NCI-H82 (cell line): ENCODE measurements at places on chromosomes 7 and 10.
A peak's percentile ranks its signal among the peaks of the same experiment; 100 is the strongest.

DNA sequence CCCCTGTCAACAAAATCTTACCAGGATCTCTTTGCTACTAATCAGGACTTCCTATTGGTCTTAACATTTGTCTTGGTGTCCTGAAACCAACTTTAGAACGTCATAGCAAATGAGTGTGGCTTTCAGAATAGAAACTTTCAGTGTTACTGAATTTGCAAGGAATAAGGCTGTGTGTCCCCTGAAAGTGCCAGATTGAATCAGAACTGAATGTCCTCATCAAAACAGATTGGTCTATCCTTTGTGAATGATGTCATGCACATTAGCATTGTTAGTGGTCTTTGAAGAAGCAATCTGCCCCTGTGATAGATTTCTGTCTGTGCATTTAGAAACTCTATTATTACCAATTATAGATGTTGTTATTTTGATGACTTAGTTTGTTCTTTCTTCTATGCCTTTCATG, 119.9 kb downstream of the AGMO start:
- no peak for DNase-seq

DNA sequence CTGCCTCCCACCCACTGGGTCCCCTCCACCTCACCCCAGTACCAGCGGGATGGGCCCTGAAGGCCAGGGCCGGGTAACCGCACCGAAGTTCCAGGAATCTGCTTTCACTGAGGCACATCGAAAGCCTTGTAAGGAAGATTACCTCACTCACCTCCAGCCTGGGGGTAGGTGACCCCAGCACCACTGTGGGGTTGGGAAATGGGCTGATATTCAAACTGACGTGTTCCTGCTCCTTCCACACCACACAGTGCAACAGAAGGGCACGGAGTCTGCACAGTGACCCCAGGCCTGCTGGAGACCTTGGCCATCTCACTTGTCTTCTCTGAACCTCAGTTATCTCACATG, 29.8 kb downstream of the NPS start:
- no peak for DNase-seq

DNA sequence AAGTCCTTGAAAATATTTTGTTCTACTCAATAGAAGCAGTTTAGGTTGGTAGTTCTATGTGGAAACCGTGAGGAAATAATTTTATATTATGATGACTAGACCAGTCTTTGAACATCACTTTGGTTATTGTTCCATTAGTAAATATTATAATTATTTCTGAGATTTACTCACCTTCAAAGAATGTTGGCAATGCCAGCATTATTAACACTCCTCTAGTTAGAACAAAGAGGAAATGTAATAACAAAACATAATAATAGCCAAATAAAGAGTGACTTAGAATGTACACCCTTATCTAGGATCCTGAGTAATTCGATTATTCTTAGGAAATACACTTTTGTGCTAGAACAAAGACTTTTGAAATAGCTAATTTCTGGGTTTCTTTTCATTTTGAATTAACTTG, 121.1 kb downstream of the CFTR start:
- no peak for DNase-seq

- no peak for DNase-seq
Observed at GRCh38 chr10:118012952-118013525, 33.7 kb downstream of the RAB11FIP2 start.

DNA sequence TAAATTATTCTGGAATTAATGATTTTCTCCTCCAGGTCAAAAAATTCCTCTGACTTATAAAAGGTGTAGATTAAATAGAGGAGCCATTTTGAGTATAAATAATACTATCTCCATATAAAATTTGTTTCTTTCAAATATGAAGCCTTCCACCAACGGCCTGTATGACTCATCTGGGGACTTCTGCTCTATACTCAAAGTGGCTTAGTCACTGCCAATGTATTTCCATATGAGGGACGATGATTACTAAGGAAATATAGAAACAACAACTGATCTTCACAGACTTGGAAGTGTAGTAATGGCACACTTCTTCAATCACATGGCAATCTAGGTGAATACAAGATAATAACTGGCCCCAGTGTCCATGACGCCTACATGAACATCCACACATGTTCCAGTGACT, 335.6 kb upstream of the HGF start:
- DNase-seq = no peak

- peak; percentile 71 for DNase-seq
Observed at GRCh38 chr10:111432588-111432987, 355.8 kb downstream of the ADRA2A start.

- DNase-seq = no peak
Observed at GRCh38 chr10:131745591-131745990, 155.2 kb upstream of the PPP2R2D start.

DNA sequence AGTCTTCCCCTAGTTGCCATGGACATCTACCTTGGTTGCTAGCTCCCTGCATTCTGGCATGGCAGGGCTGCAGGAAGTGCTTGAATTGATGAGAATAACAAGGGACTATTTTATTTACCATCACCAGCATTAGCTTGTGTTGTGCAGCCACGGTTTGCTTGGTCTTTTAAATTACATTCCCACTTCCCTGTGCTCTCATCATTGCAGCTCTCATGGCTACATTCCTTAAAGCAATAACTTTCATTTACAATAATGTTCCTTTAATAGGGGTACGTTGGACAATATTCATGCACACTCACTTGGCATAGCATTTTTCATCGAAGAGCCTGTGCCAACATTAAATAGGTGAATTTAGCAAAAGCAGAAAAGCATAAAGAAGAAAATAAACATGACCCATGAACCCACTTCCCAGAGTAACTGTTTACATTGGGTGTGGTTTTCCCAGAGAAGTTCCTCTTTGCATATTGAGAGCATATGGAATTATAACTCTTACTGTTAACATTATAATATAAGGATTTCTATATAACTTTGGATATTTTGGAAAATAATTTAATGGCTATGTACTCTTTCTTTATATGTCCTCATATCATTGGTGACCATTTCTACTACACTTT, 113.2 kb upstream of the VWC2 start:
- no peak for DNase-seq

- DNase-seq = no peak
Observed at GRCh38 chr7:71385330-71385729, 253.4 kb downstream of the GALNT17 start.

DNA sequence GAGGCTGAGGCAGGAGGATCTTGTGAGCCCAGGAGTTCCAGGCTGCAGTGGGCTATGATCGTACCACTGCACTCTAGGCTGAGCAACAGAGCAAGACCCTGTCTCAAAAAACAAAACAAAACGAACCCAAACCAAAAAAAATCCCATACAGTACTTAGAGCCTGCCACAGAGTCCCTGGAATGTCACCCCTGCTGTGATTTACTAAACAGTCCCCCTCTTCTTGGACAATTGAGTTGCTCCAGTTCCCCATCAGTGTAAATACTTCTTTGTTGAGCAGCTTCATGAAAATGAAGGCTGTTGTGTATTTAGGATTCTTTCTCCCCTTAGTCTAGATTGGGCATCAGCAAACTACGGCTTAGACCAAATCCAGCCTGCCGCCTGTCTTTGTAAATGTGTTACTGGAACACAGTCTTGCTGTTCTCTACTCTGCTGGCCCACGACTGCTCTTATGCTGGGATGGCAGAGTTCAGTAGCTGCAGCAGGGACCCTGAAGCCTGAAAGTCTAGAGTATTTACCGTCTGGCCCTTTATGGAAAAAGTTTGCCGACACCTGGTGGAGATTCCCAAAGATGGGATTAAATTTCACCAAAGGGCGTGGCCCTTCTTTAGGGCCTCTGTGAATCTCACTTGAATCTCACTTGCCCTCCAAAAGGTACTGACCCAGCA, 57.8 kb downstream of the PALD1 start:
- no peak for DNase-seq

DNA sequence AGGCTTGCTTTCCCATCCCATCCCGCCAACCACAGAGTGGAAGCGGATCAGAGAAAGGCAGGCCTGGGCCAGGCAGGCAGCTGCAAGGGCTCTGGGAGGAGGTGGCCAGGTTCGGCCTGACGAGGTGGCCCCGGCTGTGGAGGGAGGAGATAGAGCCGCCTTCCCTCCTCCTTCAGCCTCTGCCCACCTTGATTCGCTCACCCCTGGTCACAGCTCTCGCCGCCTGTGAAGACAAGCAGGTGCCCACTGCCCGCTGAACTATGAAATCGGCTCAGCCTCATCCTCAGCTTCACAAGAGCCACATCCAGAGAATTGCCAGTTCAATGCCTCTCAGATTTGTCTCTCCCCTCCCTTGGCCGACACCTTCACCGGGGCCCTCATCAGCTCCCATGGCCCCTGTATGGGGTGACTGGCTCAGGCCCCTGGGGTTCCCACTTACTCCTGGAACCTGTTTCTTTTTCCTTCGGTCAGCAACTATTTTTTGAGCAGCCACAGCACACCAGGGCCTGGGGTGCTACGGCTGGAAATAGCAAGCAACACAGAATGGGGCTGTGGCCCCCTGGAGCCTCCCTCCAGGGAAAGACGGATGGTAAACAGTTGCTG, 80.0 kb upstream of the CHST15 start:
- DNase-seq = no peak

DNA sequence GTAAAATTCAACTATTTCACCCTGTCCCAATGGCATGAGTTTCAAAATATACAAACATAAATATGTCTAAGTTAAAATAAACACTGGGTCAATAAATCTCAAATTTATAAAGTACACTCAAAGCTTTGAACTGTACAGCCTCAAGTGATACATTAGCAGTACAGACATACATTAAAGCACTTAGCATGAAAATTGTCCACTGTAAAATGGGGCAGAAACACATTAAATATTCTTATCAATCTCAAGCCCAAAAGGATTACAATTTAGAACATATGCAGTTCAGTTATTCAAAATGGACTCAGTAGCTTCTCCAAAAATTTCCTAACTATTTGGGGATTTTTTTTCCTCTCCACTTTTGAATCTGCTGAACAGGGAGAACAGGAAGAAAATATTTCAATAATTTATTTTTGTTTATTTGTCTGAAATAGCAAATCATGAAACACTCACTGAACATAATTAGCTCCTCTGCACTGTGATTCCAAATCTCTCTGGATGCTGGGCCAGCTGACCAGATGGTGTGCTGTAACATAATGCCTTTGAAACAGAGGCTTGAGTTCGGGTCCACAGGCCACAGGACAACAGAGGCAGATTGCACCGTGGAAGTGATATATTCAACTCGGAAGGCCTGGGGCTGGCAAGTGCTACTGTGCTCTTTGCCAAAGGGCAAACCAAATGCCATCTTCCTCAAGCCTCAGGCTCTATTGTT, 248.9 kb upstream of the LRRN3 start:
- peak; percentile 91 for DNase-seq

- no peak for DNase-seq
Observed at GRCh38 chr7:106126170-106126938, 14.2 kb upstream of the SYPL1 start.

DNA sequence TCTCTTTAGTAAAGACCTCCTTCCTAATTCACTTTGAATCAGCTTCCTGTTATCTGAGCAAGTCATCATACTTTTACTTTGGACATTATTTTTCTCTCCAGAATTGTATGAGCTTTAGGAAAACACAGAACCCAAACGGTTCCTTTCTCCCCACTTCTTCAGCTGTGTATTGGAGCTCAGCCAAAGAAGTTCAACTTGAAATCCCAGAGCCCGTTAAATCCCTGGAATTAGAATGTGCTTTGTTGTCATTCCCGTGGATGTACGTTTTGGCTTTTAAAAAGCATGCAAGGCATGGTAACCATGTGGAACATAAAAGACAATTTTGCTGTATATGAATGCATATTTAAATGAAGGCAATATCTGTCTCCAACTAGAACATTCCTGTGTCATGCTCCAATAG, 46.6 kb downstream of the AGMO start:
- peak; percentile 7 for DNase-seq

GRCh38 chr10:114916653-114917052, 21.3 kb upstream of the TRUB1 start:
- DNase-seq = no peak

GRCh38 chr7:76048668-76048988, 722 bp downstream of the MDH2 start:
- peak; percentile 66 for DNase-seq

DNA sequence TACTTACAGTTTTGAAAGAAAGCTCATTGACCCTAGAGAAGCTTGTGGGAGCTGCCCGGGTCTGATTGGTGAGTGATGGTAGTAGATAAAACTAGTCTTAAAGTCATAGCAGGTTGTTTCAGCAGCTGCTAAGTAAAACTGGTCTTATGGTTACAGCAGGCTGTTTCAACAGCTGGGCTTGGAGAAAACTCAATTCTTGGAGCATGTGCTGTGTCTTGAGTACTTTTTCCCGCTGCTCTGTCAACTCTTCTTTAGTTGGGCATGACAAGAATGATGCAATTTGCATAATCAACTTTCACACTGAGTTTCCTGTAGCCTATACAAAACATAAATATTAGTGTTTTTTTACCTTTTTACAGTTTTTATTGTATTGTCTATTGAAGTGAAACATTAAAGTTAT, 707.9 kb downstream of the AUTS2 start:
- DNase-seq = no peak

DNA sequence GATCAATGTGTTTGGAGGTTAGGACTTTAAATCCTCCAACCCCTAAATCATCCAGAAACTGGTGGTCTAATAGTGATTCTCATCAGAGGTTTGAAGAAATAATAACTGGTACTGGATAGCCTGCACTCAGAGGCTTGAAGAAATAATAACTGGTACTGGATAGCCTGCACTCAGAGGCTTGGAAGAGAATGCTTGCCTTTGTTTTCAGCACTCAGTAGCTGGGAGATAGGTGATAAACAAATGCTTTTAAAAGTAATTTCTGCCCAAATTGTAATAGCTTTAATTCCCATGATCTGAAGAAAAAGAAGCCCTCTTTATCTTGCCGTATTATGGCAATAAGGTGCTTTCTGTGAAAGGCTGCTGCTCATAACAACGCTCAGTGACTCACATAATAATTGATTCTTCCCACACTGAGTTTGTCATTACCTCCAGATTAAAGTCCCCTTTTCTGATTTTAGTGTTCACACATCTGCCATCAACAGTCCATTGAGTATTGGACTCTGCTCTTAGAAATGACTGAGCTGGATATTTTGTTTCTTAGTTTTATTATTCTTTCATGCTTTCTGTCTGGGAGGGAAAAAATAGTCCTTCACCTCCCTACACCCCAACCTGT, 112.3 kb upstream of the PHYHIPL start:
- DNase-seq = no peak

- no peak for DNase-seq
Observed at GRCh38 chr7:332020-332517, 42.1 kb downstream of the FOXL3 start.

GRCh38 chr7:128167042-128167701, 73.9 kb upstream of the LEP start:
- DNase-seq = peak; percentile 72

- DNase-seq = no peak
Observed at GRCh38 chr7:123824754-123825067, 20.3 kb upstream of the HYAL4 start.

DNA sequence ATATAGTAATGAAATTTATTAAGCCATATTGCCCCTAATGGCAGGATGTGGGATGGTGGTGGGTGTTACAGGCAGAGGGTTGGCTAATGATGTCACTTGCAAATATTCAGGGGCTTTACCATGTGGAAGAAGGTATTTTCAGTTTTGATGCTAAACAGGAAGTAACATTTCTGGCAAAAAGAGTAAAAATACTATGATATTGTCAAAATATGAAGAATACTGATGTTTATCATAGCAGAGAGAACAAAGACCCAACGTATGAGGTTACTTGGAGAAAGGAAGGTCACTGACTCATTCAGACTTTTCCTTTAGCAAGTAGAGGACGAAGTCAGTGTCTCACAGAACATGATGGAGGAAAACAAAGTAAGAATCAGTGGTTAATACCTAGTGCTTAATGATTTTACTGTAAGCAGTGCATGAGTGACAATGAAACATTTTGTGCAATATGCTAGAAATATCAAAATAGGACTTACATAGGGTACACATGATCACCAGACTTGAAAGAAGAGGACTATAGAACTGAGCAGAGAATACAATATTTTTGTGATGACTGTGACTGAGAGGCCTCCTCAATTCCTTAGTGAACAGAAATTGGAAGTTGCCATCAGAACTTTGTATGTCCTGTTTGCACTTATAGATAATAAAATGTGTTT, 89.7 kb upstream of the STEAP4 start:
- DNase-seq = no peak
